Posterior vena cava (tissue), 2 donors: ENCODE measurements at places on chromosomes 13 and 19. TPM values are rescaled to one million over a fixed set of nuclear protein-coding genes. Genes with fewer than 3 reads are reported as not detected.
A peak's percentile ranks its signal among the peaks of the same experiment; 100 is the strongest.

LENG9 gene
- 4.2 TPM for total RNA-seq

PSMC4 gene
- total RNA-seq = 59.0 TPM

IGFL4 gene
- total RNA-seq = not detected

HNRNPA1L2 gene
- total RNA-seq = 7.5 TPM

PSG11 gene
- total RNA-seq = not detected

TEX26 gene
- total RNA-seq = 0.38 TPM

ATP8B3 gene
- total RNA-seq = 2.0 TPM

DNA sequence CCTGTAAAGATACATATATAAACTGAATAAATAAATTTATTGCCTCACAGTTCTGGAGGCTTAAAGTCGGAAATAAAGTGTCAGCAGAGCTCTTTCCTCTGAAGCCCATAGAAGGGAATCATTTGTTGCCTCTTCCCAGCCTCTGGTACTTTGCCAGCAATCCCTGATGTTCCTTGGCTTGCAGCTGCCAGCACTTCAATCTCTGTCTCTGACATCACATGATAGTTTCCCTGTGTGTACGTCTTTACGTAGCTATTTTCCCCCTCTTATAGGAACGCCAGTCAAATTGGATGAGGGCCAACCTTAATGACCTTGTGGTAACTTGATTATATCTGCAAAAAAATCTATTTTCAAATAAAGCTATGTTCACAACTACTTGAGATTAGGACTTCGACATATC, 250.9 kb downstream of the LIG4 start:
- no peak for DNase-seq

DNA sequence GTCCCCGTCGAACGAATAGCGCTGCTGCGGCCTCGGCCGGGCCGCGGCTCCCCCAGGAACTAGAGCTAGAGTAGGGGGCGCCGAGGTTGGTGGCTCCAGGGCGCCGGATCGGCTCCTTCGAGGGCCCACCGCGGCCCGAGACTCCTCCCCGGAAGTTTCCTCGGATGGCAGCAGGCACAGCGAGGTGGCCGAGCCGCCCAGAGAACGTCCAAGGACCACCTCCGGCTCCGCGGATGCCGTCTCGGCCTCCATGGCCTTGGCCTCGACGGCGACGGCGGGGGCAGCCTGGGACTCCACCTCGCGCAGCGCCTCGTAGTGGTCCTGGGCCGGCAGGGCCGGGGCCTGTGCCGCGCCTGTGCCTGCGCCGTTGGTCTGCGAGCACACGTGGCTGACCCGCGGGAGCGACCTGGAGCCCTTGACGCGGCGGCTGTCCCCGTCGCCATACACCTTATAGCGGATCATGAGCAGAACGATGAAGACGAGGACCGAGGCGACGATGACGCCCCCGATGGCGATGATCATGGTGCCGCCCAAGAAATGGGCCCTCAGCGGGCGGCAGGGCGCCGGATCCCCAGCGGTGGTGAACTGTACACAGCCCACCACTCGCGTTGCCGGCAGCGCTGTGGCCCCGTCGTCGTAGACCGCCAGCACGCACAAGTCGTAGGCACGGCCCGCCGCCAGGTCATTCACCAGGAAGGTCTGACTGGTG, 11.8 kb downstream of the IFNL1 start:
- DNase-seq = peak; percentile 75

DNA sequence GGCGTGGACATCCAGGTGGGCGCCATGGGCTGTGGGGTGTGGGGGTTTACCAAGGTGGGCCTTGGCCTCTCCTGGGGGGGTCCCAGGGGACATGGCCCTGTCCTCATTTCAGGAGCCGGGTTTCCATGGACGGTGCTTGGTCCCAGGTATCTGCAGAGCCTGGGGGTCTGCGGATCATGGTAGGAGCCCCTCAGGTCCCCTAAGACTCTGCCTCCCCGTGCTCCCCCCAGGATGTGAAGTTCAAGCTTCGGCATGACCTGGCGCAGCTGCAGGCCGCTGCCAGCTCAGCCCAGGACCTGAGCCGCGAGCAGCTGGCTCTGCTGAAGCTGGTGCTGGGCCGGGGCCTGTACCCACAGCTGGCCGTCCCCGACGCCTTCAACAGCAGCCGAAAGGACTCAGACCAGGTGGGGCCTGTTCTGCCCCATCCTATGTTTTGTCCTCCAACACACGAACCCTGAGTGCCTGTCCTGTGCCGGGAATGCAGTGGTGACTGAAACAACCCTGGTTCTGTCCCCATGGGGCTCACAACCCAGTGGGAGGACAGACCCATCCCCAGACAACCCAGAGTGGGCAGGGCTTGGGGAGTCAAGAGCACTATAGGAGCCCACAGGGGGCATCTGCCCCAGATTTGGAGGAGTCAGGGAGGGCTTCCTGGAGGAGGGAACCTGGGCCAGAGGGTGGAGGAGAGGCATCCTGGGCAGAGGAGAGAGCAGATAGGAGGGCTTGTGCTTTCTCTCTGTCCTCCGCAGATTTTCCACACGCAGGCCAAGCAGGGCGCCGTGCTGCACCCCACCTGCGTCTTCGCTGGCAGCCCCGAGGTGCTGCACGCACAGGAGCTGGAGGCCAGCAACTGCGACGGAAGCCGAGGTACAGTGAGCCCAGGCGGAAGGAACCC, 26.8 kb downstream of the DHX34 start:
- DNase-seq = no peak

DNA sequence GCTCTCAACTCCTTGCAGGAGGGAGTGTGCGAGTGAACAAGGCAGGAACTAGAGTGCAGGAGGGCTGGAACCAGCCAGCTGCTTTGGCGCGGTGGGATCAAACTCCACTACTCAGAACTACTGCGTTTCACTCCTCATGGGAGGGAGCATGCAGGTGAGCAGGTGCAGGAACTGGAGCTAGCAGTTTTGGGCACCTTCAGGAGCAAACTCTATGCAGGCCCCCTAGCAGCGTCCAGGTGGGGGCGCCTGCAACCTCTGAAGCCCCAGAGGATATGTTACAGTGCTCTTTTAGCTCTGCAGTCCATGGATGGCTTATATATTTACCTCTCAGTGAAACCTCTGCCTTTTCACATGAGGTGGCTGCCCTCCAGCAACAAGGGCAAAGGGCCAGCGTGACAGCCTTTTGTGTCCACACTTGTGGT, 1303.4 kb downstream of the PCDH9 start:
- no peak for DNase-seq

- DNase-seq = no peak
Measured at GRCh38 chr19:40588110-40588854, 11.6 kb downstream of the SHKBP1 start.

DNA sequence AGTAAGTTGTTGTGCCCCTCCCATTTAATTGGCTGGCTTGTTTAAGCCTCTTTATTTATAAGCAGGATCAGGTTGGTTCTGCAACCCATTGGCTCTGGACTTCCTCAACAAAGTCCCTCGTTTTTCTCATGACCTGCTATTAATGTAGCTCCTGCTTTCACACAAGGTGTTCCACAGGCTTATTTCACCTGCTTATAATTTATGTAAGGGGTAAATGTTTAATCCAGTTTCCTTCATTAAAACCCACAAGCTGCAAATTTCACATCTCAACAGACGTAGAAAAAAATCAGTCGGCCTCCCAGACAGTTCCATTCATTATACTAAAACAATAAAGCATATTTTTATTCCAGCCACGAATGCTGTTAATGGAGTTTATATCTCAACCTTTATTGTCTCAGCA, 86.1 kb downstream of the TBC1D4 start:
- no peak for DNase-seq

- no peak for DNase-seq
Measured at GRCh38 chr13:33353646-33354045, 68.1 kb upstream of the STARD13 start.

GRCh38 chr13:47503475-47503874, 497.6 kb downstream of the SUCLA2 start:
- no peak for DNase-seq

DNA sequence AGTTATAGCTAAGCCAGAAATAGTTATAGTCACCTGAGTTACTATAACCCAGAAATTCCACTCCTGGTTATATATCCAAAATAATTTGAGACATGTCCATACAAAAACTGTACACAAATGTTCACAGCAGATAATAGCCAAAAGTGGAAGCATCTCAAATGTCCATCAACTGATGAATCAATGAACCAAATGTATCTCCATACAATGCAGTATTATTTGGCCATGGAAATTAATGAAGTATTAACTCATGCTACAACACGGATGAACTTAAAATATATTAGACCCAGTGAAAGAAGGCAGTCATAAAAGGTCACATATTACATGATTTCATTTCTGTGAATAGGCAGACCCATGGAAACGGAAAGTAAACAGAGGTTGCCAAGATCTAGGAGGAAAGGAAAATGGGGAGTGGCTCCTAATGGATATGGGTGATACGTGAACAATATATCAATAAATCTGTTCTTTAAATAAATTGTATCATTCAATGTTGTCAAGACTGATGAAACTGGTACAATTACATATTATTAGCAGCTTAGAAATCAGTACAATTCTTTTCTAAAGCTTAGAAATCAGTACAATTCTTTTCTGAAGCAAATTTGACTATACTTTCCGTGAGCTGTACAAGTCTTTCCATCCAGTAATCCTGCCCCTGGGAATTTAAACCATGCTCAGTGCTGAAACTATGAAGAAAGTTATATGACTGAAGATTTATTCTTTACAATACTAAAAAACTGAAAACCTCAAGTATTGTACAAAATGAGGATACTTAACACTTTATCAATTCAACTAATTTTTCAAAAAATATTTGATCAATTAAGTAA, 47.0 kb upstream of the DIAPH3 start:
- no peak for DNase-seq

GRCh38 chr13:106176117-106176516, 359.3 kb downstream of the EFNB2 start:
- DNase-seq = no peak

DNA sequence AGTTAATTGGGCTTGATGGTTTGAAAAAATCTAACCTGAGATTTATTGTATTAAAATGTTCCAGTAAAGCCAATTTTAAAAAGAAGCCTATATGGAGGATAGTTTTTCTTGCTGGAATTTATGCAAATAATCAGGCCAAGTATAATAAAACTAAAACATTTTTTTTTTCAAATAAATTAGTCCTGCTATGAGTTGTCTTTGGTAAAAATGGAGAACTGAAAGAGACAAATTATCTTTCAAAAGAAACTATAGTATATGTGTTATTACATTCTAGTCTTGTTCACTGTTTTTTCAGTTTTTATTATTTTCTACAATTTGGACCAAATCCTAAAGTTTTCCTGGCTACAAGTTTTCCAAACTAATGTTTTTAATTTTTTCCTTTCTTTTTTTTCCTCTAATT, 468.9 kb downstream of the UQCRFS1 start:
- DNase-seq = no peak

- no peak for DNase-seq
Measured at GRCh38 chr13:81988567-81988966, 1647.6 kb upstream of the SPRY2 start.

GRCh38 chr19:403221-404027, 5.5 kb downstream of the C2CD4C start:
- DNase-seq = peak; percentile 66

- no peak for DNase-seq
Measured at GRCh38 chr19:15464394-15465385, at the start of gene RASAL3. TSS of gene RASAL3 (minus strand) at chr19:15464544. CDS start at chr19:15464358, 186 bp downstream.

DNA sequence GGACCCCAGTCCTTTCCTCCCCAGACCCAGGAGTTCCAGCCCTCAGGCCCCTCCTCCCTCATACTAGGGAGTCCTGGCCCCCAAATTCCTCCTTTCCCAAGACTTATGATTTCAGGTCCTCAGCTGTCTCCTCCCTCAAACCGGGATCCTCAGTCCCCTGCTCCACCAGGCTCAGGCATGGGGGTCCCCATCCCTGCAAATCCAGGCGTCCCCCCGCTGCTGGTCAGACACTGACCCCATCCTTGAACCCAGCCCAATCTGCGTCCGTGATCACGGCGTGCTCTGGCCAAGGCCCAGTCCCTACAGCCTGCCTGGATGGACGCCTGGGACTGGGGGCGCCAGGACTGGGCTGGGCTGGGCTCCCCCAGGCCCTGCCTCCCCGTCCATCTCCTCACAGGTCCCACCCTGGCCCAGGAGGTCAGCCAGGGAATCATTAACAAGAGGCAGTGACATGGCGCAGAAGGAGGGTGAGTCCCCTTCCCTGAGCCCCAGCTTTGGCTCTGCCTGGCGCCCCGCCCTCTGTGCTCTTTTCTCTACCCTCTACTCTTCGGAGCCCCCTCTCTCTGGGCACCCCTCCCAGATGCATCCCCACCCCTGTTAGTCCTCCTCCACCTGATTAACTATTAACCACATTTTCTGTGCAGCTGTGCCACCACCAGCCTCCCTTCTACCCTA, 672 bp downstream of the HPN start:
- DNase-seq = no peak

DNA sequence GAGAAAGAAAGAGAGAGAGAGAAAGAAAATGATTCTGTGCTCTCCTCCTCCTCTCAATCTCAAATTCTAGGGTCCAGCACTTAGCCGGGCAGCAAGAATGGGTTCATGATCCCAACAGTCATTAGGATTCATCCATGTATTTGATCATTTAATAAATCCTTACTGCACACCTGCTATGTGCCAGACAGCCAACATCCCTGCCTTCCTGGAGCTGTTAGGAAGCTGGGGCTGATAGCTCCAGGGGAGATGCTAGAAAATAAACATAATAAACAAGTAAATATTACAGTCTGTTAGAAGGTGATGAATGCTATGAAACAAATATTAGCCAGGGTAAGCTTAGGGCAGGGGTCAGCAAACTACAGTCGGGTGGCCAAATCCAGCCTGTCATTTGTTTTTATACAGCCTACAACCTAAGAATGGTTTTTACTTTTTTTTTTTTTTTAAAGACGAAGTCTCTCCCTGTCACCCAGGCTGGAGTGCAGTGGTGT, 9.9 kb upstream of the ACP7 start:
- no peak for DNase-seq

GRCh38 chr13:109657395-109657794, 129.0 kb downstream of the IRS2 start:
- DNase-seq = no peak

GRCh38 chr13:87356314-87356713, 314.9 kb upstream of the SLITRK5 start:
- no peak for DNase-seq

DNA sequence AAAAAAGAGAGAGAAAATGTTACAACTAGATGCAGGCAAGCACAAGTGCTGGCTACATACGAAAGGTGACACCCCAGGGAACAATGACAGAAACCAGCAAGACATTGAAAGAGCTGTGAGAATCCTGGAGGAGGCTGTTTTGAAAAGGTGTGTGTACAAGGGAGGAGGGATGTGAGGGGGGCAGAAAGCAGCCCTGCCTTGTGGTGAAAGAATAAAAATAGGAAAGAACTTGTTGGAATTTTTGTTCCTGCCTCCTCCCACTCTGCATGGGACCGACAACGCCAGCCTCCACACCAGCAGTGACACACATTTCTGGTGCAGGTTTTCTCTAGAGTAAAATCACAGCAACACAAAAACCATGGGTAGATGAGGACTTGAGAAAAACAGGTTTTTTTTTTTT, 1258.6 kb downstream of the PCDH9 start:
- no peak for DNase-seq

DNA sequence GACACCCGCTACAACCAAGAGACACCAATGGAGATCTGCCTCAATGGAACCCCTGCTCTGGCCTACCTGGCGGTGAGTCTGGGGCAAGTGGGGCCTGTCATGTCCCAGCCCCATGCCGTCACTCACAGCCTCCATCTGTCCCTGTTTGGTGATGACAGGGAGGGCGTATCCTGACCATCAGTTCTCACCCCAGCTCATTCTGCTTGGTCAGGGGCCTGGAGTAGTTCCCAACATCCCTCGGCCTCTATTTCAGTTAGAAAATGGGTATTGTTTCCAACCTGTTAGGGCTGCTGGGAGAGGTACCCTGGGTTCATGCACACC, 18.2 kb downstream of the HIPK4 start:
- no peak for DNase-seq
